Fibroblast of skin of scalp (primary cell): ENCODE measurements at places on chromosomes 11 and 22.

DNA sequence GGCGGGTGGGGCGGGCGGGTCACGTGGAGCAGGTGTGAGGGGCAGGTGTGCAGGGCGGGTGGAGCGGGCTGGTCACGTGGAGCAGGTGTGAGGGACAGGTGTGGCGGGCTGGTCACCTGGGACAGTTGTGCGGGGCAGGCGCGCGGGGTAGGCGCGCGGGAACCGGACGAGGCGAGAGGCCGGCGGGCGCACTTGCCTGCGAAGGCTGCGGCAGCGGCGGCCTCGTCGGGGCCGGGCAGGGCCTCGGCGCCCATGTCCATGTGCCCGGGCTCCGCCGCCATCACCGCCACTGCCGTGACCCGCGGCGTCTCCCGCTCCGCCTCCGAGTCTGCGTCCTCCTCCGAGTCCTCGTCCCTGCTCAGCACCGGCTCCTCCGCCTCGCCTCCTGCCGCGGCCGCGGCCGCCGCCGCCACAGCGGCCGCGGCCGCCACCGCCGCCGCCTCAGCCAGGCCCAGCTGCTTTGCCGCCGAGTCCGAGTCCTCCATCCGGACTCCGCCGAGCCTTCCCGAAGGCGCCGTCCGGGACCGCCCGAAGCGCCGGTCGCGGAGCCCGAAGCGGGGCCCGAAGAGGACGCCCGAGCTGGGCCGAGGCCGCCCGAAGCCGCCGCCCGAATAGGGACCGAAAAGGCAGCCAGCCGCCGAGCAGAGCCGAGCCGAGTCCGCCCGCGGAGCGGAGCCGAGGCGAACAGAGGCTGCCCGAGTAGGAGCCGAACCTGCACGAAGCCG, at the start of gene DEAF1:
TSS of gene DEAF1 (minus strand) at position 660 of the 725 bp plus-strand sequence. CDS start at position 485, 175 bp downstream.
- peak; percentile 97 for DNase-seq

- DNase-seq, result no peak
Measured at GRCh38 chr11:637593-638521, 788 bp downstream of the DRD4 start.

DNA sequence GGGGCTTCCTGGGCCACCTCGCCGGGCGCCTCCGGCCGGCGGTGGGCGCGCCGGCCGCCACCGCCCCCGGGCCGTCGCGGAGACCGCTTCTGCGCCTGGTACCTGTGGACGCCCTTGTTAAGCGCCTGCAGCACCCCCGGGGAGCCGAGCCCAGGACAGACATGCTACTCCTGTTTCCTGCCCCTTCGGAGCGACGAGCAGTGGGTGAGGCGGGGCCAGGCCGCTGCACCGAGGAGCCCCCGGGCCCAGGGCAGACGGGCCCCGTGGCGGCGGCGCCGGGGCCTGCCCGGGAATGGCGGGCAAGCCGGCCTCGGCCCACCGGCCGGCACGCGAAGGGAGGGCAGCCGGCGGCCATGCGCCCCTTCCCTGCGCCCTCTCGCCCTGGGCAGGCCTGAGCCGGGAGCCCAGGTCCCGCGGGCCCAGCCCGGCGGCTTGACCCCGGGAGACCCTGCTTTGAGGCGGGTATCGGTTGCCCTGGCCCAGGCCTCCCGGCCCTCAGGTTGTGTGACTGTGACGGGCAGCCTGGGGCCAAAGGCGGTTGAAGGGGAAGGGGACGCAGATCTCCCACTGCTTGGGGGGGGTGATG, 789 bp upstream of the KDM2A start:
- peak; percentile 46 for DNase-seq

DNA sequence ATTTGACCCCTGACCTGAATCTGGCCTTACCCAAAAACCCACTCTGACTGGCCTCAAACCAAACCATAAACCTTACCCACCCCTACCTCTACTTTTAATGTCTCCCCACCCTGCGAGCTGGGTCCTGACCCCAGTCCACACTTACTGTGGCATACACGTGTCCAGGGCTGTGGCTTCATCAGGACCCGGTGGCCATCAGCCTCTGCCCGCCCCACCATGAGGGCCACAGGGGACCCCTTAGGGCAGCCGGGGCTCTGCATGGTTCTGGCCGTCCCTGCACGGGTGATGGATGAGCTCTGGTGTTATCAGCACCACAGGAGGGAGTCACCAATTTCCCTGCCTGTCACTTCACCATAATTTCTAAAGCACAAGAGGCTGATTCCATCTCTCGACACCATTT, 87.5 kb upstream of the LMO1 start:
- no peak for DNase-seq

- peak; percentile 28 for DNase-seq
Measured at GRCh38 chr22:29994943-29995342, 85.3 kb upstream of the HORMAD2 start.

DNA sequence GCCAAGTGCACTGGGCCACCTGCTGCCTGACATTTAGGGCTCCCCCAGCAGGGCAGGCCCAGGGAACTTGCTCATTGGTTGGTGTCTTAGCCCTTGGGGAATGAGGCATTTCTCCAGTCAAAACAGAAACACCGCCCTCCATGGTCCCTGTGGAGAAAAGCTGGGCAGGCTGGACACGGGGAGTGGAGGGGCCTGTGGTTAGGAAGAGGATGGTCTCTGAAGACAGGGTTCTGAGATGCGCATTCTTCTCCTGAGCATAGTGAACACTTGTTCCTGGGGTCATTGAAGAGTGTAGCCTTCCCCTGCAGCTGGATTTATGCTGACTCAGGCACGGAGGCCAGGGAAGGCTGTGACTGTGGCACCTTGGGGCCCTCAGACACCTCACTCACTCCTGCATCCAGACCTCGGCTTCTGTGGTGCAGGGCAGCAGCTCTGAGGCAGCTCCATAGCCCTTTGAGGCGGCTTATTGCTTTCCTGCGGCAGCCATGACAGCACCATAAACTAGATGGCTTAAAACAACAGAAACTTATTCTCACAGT, 8.2 kb downstream of the TSPAN18 start:
- no peak for DNase-seq
